ENCODE measurements at places on chromosomes 7 and 10. TPM values are rescaled to one million over a fixed set of nuclear protein-coding genes. Genes with fewer than 3 reads are reported as not detected.

Gene FAM25G
- total RNA-seq, result not detected

Gene TEX47
- not detected for total RNA-seq

Gene EEF1AKMT2
- total RNA-seq, result 21.5 TPM

Gene SPDYE18
- 3.2 TPM for total RNA-seq

Gene UPK3BL2
- 22.8 TPM for total RNA-seq

Gene STOX1
- 1.2 TPM for total RNA-seq

Gene CPEB3
- total RNA-seq, result 3.3 TPM

Gene ASB10
- not detected for total RNA-seq

Gene PLPP4
- total RNA-seq, result not detected

Data from naive thymus-derived CD4-positive, alpha-beta T cell (primary cell).